HS-27A (cell line): ENCODE measurements at places on chromosomes 16 and 17.

DNA sequence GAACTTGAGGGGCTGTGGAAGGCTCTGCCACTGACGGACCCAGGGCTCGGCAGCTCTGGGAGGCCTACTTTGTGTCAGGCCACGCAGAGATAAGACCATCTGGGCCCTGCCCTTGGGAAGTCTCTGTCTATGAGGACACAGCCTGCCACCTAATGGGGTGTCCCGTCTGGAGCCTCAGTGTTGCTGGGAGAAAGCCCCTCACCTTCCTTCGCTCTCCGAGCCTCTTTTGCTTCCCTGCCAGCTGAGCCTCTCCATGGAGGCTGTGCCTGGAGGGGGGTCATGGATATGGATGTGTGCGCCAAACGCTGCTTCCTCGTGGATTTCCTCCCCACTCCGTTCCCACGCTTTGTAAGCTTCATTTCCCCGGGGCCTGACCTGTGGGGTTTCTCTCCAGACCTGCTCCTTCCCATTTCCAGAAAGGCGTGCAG is 228.8 kb downstream of the SEC14L1 start:
- DNase-seq, result no peak

DNA sequence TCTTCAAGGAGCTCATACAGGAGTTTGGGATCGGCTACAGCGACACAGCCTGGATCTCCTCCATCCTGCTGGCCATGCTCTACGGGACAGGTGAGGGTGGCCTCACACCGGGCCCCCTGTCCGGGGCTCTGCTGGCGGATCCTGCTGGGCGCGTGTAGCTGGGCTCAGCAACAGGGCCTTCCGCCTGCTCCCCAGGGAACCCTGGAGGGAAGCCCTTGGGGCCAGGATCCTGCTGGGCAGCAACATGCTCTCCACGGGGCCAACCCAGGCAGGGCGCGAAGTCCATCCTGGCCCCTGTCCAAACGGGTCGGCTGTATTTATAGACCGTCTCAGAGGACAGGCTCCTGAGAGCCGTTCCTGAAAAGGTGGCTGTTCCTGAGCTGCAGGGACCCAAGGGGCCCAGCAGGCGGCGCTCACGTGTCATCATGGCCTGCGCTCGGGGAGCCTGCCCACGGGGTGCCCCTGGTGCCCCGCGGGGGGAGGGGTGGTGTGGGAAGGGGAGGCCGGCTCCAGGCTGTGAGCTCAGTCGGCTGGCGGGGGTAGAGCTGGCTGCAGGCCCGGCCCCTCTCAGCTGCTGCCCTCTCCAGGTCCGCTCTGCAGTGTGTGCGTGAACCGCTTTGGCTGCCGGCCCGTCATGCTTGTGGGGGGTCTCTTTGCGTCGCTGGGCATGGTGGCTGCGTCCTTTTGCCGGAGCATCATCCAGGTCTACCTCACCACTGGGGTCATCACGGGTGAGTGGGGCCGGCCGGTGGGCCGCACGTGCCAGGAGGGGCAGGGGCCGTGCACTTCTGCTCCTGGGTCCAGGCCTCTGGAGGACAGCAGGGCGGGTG is 7.5 kb downstream of the SLC16A3 start:
- no peak for DNase-seq

GRCh38 chr17:48429638-48430586 is at the start of gene SKAP1:
Gene SKAP1, minus strand, starts transcription at chr17:48430214.
- no peak for DNase-seq

DNA sequence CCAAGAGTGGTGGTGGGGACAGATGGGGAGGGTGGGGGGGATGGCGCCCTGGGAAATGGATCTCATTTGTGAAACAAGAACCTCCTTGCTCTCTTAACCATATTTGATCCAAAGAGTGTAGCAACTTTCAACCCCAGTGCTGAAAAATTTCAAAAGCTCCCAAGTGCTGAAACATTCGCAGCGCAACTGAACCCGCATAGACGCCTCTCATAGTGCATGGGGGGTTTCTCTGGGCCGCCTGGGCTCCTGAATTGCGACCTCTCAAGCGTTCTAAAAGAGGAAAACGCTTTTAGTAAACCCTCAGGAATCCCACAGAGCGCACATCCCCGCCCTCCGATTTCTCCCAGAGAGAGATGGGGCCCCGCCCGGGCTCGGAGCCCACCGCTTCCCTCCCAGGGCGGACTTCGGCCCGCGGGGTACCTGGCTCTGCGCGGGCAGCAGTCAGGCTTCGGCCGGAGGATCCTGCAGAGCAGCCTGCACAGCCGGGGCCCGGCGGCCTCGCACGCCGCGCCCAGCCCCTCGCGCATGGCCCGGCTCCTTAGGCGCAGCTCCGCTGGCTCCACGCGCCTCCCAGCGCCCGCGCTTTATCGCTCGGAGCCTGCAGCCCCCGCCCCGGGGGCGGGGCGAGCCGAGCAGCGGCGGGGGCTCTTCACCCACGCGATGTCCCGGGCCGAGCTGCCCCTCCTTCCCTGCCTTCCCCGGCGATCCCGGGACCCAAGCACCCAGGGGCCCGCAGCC is 7.0 kb downstream of the NOS2 start:
- DNase-seq, result no peak

GRCh38 chr16:86726340-86726739 is 148.0 kb downstream of the FOXL1 start:
- no peak for DNase-seq

DNA sequence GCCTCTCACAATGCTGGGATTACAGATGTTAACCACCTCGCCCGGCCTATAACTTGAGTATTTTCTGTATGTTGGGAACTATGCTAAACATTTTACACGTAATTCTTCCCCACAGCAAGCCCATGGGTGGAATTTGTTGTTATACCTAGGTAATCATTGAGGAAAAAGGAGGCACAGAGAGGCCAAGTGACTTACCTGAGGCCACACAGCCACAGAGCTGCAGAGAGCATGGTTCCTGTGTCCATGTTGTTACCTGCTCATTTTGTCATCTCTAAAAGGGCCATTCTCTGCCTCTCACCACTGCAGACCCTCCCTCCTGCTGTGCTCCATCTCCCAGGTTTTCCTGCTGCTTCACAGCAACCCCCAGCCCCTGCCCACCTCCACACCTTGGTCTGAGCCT is 135.5 kb downstream of the ABCC1 start:
- no peak for DNase-seq

DNA sequence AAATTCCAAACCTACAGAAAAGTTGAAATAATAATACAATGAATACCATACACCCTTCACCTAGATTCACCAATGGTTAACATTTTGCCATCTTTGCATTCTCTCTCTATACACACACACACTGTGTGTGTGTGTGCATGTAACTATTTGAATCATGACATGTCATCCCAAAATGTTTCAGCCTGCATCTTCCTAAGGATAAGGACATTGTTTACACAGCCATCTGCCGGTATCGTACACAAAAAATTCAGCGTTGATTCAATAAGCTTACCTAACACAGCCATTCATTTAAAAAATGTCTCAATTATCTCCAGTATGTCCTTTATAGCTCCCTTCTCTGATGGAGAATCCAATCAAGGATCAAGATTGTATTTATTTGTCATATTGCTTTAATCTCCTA is 3.9 kb downstream of the MXRA7 start:
- DNase-seq, result no peak

DNA sequence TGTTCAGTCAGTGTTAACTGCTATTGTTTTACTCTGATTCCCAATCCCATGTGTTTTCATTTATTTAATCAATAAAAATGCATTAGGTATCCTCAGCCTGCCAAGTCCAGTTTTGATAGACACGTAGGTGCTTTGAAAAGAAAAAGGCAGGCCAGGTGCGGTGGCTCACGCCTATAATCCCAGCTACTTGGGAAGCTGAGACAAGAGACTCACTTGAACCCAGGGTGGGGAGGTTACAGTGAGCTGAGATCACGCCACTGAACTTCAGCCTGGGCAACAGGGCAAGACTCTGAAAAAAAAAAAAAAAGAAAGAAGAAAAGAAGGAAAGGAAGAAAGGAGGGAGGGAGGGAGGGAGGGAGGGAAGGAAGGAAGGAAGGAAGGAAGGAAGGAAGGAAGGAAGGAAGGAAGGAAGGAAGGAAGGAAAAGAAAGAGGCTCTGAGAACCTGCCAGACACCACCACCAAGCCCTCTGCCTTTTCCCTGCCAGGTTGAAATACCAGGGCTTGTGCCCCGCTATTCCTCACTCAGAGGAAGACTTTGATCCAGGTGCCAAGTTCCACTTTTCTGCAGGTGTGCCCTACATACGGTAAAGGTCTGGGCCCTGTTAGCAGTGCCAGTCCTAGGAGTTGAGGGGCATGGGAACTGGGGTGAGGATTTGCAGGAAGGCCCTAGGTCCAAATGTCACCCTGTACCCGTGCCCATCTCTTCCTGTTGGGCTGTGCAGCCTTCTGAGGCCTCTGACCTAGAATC is 10.1 kb upstream of the KCNH6 start:
- DNase-seq, result no peak

DNA sequence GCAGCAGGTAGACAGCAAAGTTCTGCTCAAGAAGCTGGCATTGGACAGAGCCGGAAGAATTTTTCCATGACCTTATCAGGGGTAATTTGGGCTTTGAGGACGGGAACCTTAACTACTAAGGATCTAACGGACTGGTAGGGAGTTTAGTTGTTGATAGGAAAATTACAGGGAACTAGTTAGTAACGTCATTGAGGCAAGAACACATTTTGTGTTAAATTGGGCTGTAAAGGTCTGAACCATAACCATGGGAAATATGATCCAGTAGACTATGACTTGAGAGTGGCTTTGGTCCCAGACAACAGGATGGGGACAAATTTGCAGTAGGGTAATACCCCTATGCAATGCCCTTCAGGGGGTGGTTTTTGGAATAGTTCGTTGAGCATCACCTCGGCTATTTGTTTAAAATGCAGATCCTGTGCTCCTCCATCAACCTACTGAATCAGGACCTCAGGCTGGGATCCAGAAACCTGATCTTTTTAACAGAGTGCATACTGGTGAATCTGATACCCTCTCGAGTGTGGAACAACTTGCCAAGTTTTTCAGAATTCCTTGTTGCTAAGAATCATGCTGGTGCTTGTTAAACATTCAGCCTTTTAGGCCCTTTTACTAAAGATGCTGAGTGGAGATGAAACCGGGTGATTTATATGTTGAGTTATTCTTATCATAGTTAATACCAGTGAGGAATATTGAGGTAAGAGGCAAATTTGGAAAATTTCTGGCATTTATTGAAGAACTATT is 255.1 kb downstream of the MAP2K6 start:
- no peak for DNase-seq

GRCh38 chr16:86483-86952 is 8.5 kb downstream of the MPG start:
- DNase-seq, result no peak

DNA sequence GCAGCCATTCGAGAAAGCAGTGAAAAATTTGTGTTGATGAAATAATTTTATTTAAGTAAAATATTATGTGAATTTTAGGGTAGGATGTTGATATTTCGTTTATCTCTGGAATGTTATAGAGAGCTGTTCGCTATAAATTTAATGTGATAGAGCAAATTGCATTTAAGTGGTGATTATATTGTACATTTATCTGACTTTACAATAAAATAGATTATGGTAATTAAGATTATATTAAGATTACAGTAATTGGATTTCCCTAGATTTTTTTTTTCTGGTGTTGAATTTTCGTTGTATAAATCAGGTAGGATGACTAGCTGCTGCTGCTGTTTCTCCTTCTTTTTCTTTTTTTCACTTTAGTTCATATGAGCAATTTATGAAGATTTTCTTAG is 71.0 kb downstream of the AATF start:
- DNase-seq, result no peak

GRCh38 chr17:10059684-10060211 is 138.7 kb downstream of the GAS7 start:
- no peak for DNase-seq

DNA sequence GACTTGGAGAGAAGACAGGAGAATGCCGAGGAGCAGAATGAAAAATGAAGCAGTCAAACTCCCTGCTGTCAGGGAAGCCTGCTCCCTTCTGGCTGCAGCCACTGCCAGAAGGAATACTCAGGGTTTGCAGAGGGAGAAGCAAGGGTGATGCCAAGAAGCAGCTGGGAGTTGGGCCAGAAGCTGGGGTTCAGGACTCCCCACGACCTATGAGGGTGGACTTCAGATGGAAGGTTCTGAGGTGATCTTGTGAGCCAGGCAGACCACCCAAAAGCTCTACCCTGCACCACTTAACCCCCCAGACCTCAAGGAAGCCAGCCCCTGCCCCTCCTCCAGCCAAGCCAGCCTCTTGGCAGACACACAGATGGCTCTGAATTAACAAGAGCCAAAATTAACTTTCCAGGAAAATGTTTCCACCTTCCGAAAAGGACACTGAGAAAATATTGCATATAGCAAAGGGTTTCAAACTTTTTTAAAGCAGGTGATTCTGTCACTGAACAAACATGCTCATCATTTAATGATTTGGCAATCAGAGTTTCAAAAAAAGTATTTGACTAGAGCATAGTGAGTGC is 126.0 kb upstream of the ERCC4 start:
- DNase-seq, result no peak

DNA sequence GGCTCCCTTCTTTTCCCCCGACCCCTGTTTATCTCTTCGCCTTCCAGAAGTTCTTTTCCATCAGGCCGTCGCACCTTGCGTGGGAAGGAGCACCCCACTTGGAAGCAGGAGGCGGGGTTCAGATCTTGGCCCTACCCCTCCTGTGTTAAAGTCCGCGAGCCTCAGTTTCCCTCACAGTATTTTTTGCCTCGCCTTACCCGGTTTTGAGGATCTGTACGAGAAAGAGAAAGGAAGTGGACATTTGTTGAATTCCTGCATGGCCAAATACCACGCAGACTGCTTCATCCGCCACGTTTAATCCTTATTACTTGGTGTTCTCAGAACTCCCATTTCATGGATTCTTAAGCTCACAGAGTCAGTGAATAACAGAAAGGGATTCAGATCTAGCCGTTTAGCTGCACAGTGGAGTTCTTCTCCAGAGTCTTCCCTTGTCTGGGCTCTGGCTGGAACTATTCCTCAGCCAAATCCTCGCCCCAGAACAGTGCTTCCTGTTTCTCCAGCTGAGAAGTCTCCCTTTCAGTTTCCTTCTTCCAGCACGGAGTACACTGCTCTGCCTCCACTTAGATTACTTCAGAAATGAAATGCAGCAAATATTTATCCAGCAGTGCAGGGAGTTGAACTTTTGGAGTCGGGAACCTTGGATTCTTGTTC is 590 bp downstream of the TMEM219 start:
- no peak for DNase-seq

- no peak for DNase-seq
Measured at GRCh38 chr17:33753452-33753851, 460.4 kb upstream of the ASIC2 start.

DNA sequence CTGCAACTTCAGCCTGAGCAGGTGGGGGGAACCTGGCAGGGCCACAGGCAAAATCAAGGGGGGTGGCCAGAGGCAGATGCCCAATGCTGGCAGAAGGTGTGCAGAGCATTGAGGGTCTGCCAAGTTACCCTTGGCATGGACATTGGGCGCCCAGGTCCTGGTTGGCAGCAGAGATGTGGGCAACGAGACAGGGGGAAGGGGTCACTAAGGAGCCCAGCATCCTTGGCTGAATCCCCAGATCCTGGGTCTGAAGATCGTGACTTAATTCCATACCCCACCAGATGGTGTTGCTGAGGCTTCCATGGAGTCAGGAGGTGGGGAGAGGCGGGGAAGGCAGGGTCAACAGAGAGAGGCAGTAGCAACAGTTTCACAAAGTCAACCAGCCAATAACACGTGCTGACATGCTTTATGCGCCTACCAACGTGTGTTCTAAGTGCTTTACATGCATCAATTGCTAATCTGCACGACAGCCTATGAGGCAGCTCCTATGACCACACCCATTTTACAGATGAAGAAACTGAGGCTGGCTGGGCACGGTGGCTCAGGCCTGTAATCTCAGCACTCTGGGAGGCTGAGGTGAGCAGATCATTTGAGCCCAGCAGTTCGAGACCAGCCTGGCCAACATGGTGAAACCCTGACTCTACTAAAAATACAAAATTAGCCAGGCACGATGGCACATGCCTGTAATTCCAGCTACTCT is 83.3 kb downstream of the GSG1L start:
- DNase-seq, result no peak

GRCh38 chr16:81481207-81481821 is 36.7 kb downstream of the CMIP start:
- DNase-seq, result no peak
